ENCODE measurements at places on chromosomes 6 and 20. TPM values are rescaled to one million over a fixed set of nuclear protein-coding genes. Genes with fewer than 3 reads are reported as not detected.
A peak's percentile ranks its signal among the peaks of the same experiment; 100 is the strongest.

GRCh38 chr6:75331151-75331550 is 46.6 kb upstream of the TMEM30A start:
- no peak for DNase-seq

Gene OR2J1
- total RNA-seq, result not detected

- DNase-seq, result no peak
Observed at GRCh38 chr20:42963796-42964195, 225.9 kb downstream of the PTPRT start.

DNA sequence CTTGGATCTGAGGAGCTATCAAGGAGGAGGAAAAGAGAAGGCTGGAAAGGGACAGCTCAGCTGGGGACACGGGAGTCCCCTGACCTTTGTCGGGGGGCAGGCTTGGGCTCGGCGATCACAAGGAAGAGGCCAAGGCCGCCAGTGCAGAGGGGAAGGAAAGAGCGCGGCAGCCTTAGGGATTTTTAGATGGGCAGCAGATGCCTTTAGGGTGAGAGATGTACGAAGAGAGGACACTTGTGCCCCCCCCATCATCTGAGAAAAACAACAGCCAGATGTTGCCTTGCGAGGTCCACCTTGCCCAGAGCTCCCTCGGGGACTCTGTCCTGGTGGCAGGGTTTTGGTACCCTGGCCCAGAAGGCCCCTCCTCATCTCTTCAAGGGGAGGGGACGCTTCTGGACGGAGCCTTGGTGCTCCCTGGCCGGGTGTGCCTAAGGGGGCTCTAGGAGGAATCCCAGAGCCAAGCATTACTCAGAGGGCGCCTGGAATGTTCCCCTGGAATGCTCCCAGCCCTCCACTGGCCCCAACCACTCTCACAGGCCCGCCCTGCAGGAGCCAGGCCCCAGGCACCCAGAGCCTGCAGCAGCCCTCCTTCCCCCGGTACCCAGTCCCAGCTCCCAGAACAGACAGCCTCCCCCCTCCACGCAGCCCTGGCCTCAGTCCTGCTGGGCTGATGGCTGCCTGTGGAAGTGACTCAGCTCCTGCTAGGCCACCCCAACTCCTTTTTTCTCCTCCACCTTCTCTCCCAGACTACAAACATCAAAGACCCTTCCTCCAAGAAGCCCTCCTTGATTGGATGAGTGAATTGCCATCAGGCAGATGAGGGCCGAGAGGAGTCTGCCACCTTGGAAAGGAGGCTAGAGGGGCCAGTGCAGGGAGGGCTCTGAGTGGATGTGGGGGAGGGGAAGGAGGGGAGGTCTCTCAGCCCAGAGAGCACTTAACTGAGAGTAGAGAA is 1.8 kb downstream of the ADAM33 start:
- no peak for DNase-seq

DNA sequence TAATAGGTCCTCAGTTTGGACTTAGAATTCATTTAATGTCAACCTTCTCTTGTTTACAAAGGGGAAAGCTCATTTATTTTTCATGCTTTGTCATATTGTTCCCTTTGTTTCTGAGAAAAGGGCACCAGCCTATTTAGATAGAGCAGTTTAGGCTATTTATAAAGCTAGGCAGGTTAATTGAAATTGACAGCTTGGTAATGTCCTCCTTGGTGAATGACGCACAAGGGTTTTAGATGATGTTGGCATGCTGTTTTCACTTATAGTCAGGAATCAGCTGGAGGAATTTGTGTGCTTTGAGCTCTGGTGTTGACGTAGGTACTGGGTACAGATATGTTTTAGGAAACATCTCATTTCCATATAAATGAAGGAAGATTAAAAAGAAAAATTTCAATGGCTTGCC is 45.2 kb downstream of the BCKDHB start:
- no peak for DNase-seq

Gene ECT2L
- not detected for total RNA-seq

- DNase-seq, result no peak
Observed at GRCh38 chr20:52747845-52748284, 224.3 kb upstream of the TSHZ2 start.

Gene ULBP1
- 0.11 TPM for total RNA-seq

Gene GZF1
- total RNA-seq, result 11.8 TPM

Gene ACTL10
- 4.2 TPM for total RNA-seq

Gene GGT7
- total RNA-seq, result 2.3 TPM

GRCh38 chr6:39167321-39167720 is 52.3 kb upstream of the SAYSD1 start:
- no peak for DNase-seq

DNA sequence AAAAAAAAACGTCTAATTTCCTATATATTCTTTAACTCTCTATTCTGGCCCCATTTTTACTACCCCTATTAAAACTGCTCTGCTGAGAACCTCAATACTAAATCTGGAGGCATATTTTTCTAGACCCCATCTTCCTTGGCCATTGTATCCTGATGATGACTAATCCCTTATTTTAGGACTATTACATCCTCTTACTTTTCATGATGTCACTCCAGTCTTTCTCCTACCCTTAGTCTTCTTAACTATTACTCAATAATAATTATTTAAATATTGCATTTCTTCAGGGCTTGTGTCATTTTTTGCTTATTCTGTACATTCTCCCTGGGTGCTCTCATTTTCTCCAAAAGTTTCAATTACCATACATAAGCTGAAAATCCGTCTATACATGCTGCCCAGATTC is 6.4 kb downstream of the FBXO30 start:
- no peak for DNase-seq

Gene BNIP5
- not detected for total RNA-seq

Gene BACH2
- 0.39 TPM for total RNA-seq

Gene ADAM33
- 0.07 TPM for total RNA-seq

Gene CLPSL2
- not detected for total RNA-seq

DNA sequence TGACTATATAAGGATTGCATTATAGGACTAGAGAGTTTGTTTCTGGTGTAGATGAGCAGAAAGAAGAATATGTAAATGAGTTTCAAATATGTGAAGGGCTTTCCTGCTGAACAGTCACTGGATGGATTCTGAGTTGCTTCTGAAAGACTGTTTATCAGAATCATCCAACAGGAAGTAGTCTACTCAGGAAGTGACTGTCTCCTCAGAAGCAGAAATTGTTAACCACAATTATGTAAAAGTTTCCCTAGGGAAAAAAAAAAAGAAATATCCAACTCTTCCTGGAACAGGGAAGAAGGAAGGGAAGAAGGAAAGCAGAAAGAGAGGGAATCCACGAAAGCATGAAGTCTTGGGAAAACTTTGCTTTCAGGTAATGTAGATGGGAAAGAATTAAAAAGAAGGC is 138.9 kb downstream of the TENT5A start:
- peak; percentile 19 for DNase-seq

- no peak for DNase-seq
Observed at GRCh38 chr6:15776458-15776980, 113.7 kb upstream of the DTNBP1 start.

DNA sequence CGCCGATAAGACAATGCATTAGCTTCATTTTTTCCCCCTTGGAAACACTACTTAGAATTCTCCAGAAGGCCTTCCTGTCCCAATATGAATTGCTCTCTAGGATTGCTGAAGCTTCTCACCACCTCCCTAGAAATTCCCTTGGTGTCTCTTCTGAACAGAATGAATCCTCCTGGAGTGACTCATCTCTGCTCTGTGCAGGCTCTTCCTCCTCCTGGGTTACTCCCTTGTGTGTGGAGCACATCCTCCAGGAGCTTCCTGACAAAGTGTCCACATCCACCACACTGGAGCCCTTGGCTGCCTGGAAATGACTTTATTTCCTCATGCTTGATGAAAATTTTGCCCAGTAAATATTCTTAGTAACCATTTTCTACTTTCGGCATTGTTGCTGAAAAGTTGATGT is 54.4 kb downstream of the DTNBP1 start:
- peak; percentile 41 for DNase-seq

Gene ARMC12
- total RNA-seq, result 0.40 TPM

DNA sequence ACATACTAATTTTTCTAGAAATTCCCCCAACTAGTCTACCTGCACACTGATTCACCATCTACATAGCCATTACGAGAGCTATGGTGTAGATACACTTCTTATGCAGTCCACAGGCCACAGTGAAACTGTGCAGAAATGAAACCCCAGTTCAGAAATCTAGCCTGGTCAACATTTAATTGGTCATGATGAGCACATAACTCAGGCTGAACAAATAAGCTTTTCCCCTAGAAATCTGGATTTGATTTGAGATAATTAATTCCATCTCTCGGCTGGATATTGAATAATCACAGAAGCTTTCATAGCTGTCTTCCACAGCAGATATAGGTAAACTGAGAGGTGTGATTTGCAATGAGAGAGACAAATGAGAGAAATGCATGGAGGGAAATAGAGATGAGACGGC is 22.6 kb upstream of the TINAG start:
- no peak for DNase-seq

GRCh38 chr20:11235058-11235457 is 561.3 kb upstream of the JAG1 start:
- peak; percentile 29 for DNase-seq

DNA sequence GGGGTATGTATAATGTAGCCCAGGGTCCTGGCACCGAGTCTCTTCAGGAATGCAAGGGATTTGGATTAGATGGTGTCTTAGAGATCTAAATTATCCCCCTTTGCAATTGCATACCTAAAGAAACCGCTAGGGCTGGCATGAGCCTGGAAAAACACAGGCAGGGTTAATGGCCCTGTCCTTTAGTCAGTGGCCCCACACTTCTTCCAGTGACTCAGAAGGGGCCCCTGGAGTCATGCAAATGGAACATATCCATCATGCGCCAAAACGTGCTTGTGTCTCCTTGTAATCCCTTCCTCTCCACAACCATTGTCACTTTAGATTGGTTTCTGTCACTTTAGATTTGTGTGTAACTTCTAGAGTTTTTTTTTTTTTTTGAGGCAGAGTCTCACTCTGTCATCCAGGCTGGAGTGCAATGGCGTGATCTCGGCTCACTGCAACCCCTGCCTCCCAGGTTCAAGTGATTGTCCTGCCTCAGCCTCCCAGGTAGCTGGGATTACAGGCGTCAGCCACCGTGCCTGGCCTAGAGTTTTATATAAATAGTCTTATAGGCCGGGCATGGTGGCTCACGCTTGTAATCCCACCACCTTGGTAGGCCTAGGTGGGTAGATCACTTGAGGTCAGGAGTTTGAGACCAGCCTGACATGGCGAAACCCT is 8.7 kb upstream of the MYBL2 start:
- no peak for DNase-seq

DNA sequence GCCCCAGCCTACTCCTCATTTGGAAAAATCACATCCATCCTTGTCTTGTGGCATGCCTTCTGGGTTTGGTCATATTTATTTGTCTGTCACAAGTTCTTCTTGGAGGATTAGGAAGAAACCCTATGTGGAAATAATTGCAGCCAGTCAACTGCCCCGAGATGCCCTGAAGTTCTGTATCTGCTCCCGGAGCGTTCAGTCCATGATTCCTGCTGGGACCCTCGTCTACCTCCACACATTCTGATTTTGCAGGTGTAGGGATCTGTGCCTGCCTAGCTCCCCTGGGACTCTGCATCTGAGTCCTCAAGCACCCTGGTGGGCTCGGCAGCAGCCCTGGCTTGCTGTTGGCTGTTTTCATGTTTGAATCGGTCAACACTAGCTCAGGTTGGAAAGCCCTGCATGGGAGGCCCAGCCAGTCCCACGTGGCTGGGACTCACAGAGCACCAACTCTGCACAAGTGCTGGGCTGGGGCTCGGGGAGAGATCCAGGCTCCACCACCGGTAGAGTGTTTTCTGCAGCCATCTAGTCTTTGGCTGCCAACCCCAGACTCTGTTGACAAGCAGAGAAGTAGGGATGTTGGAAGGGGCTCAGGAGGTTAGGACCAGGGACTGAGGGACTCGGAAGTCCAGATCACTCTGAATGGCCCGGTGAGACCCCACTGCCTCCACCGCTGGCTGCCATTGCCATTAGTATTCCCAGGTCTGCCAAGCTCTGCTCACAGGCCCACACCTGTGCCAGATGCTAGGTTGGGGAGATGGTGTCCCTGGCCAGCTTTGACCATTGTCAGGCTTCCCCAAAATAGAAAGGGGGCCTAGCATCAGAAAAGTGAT is 183.5 kb upstream of the CST7 start:
- no peak for DNase-seq

Gene BLCAP
- total RNA-seq, result 36.8 TPM

DNA sequence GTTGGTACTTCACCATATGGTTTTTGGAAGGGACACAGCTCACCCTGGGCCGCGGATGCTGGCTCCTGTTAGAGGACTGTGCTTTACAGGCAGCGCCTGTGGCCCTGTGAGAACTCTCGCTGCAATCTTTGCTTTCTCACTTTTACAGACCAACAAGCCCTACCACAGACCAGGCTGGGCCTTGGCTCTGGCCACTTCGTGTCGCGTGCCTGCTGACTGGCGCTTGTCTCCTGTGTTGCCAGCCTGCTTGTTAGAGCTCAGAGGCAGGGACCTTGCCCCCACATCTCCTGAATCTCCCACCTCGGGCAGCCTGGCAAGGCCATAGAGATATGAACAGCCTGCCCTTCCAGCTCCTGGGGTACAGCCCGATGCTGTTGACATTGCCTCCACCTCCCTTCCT is 56.1 kb downstream of the SYNJ2 start:
- no peak for DNase-seq

Gene BHLHE23
- total RNA-seq, result not detected

DNA sequence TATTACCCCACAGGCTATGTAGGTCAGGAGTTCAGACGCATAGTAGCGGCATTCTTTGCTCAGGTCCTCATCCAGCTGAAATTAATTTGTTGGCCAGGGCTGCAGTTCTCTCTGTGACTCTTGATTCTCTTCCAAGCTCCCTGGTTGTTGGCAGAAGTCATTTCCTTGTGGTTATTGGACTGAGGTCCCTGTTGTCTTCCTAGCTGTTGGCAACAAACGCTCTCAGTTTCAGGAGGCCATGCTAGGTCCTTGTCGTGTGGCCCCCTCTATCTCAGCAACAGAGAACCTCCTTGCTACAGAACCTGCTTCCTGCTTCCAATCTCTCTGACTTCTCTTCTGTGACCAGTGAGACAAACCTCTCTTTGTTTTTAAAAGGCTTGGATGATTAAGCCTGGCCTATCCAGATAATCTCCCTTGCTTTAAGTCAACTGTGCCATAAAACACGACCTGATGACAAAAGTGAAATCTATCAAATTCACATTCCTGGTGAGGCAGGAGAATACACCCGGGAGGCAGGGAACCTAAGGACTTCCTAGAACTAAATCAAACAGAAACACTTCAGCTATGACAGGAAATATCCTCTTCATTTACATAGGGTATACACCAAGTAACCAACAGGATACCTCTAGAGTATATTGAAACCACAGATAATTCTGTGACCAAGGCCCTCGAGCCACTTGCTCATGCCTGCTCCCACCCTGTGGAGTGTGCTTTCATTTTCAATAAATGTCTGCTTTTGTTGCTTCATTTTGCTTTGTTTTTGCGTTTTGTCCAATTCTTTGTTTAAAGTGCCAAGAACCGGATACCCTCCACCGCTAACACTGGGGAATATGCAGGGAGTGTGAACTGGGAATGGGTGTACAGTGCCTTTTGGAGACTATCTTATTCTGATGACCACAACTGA is 196.0 kb downstream of the BTBD3 start:
- DNase-seq, result no peak

- DNase-seq, result no peak
Observed at GRCh38 chr6:125781314-125781868, 9.4 kb upstream of the NCOA7 start.

Gene CALHM6
- 0.32 TPM for total RNA-seq

Gene FAM184A
- 0.26 TPM for total RNA-seq
